CD4-positive, alpha-beta T cell treated with Interleukin-4 for 1 hour (primary cell): ENCODE measurements at places on chromosomes 7 and 10.

- DNase-seq, result no peak
These were observed 927.4 kb downstream of the LRMDA start for GRCh38 chr10:76358743-76359395.

- DNase-seq, result no peak
These were observed 2.0 kb upstream of the GNAI1 start for GRCh38 chr7:80132594-80132993.

DNA sequence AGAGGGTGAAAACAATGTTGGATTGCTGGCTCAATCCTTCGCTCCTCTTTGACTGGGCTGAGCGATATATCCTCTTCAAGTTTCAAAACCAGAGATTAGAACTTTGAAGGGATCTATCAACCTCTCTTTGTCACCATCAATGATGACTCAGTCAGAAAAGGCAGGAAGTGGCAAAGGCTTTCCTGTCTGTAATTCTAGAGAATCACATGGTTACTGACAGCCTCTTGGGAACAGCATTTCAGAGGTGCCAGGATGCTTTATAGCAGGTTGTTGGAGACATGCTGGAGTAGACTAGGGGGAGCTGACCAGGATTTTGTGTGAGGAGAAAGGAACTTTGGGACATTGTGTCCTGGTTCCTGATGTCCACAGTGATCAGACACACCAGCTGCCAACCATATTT lies 81.3 kb downstream of the PRKCQ start:
- DNase-seq, result peak; percentile 61

- DNase-seq, result no peak
These were observed 49.5 kb upstream of the FAM180A start for GRCh38 chr7:135798095-135798494.

GRCh38 chr7:32427769-32428291 lies 62.4 kb downstream of the LSM5 start:
- DNase-seq, result peak; percentile 17

DNA sequence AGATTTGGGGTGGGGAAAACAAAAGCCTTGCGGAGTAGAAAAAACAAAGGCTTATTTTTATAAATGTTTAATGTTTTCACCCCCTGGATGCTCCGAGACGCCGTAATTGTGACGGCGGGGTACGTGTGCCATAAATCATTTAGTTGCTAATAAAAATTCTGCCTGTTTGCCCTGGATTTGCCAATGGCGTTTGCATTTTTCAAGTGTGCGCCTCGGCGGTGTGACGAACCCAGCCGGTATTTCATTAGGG lies 2.5 kb upstream of the TNRC18 start:
- no peak for DNase-seq

DNA sequence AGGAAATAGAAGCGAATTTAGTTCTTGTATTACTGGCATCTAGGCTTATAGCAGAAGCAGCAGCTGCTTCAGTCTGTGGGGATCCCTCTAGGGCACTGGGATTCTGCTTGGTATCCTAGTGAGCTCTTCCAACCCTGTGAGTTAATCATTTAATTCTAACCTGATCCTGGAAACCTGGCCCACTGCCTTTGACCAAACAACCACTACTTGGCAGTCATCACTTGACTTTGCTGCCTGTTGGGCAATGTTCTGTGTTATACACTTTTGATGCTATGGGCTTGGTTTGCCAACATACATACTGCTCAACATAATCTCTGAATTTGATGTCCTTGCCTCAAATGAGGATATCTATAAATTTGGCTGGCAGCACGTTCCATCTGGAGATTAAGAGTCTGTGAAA lies 813.4 kb downstream of the ANKRD7 start:
- no peak for DNase-seq

GRCh38 chr10:133009218-133009950 lies 67.0 kb upstream of the CFAP46 start:
- peak; percentile 22 for DNase-seq

DNA sequence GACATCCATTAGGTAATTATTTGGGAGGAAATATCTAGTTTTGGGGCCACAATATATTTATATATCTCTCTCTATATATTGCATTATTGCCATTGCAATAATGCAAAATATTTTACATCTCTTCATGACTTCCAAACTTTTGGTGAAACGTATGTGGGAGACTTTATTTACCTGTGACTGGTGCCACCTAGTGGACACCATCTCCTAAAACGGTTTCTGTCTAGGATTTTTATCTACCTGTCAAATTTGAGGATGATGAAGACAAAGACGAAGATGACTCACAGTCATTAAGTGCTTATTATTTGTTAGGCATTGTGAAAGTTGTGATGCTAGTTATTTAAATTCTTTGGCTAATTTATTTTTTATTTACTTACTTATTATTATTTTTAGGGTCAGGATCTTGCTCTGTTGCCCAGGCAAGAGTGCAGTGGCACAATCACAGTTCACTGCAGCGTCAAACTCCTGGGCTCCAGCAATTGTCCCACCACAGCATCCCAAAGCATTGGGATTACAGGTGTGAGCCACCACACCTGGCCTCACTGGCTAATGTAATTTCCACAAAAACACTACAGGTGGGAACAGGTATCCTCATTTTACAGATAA lies 18.7 kb upstream of the CBLL1 start:
- peak; percentile 48 for DNase-seq

- DNase-seq, result no peak
These were observed 12.1 kb upstream of the LAMB1 start for GRCh38 chr7:108014747-108015682.

DNA sequence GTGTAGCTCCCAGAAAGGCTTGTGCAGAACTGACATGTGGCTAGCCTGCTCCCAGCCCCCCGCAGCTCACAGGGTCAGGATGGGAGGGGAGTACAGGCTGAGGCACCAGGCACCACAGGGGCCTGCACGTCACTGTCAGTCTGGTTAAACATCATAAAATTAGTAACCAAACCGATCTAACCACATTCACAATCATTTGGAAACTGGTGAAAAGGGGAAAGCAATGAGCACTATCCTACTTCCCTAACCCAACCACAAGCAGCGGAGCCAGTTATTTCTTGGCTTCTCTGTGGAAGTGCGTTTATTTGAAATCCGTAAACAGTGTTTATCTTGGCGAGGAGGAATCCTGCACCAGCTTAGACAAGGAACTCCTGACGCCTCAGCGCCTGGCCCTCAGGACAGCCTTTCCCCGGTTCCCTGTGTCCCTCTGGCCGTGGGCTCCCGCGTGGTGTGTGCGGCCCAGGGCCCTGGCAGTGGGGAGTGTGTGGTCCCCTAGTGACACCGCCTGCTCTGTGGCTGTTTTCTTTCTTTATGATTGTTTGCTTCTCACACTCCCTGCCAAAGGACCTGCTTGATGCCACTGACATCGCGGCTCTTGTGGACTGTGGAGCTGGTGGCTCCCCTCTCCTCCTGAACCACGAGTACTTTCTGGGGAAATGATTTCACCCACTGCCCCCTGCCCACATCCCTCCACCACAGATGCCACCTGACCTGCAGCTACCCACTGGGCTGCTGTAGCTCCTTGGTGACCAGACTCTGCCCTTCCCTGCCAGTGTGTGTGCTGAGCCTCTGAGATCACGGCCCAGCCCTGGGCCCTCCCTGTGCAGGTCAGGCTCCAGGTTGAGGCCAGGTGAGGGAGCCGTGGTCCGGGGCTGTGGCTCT lies 38.0 kb downstream of the INPP5A start:
- peak; percentile 43 for DNase-seq

DNA sequence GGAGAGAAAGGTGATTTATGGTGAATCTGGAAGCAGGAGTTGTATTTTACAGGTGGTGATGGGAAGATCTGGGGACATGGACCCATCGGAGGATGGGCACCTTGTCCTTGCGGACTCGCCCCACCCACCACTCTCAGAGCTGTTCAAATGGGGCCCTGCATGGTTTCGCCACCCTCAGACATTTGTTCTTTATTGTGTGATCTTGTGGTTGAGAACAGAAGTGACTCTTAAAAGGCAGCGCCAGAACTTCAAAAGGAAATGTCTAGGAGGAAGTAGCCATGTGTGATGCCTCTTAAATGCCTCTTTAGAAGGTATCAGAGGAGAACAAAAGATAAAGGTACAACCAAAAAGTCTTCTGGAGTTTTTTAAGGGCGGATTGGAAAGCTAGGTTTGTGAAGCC lies 205.7 kb downstream of the KIAA1217 start:
- no peak for DNase-seq

- DNase-seq, result no peak
These were observed 61.2 kb downstream of the C10orf105 start for GRCh38 chr10:71658467-71658745.

DNA sequence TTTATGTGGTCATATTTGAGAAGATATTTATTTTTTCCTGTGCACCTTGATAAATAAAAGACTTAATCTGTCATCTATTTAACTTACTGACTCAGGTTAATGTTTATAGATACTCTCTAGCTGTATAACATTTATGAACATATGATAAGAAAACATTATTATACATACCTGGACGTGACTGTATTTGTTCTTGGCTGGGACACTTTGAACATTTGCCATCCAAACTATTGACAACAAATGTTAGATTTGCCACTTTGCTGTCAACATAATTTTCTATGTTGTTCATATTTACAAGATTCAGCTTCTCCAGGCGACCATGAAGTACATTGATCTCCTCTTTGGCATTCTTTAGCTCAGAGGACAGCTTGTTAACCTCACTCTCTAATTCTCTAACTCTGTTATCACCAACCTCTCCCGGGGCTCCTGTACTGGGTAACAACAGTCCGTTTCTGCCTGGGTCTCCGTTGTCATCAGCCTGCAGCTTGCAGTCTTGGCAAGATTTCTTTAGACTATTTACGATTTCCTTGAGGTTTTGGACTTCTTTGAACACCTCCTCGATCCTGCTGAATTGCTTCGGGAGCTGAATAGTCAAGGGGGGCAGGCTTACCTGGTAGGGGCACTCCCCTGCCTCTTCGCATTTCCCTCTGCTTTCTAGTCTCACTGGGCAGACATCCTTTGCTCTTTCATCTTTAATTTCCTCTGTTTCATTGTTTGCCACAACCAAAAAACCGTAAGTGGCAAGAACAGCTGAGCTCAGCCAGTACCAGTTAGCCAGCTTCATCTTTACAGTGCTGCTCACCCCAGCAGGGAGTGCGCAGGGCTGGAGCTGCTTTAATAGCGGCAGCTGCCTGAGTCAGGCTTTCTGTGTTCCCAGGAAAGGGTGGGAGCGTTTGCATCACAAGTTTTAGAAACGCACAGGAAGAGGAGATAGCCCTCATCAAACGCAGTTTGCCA lies at the start of gene FGL2:
TSS of gene FGL2 (minus strand) at position 807 of the 954 bp plus-strand sequence. CDS start at position 781, 26 bp downstream.
- DNase-seq, result peak; percentile 60

- no peak for DNase-seq
These were observed 232.9 kb upstream of the GRB10 start for GRCh38 chr7:51015581-51015980.

GRCh38 chr7:108327353-108327752 lies 128.9 kb downstream of the NRCAM start:
- no peak for DNase-seq

- no peak for DNase-seq
These were observed 826 bp downstream of the GIMAP7 start for GRCh38 chr7:150515248-150516147.

GRCh38 chr7:96418581-96418980 lies 96.7 kb upstream of the SLC25A13 start:
- no peak for DNase-seq

GRCh38 chr10:47371629-47372485 lies 12.2 kb downstream of the ZNF488 start:
- no peak for DNase-seq

- no peak for DNase-seq
These were observed 284.7 kb upstream of the SHH start for GRCh38 chr7:156096771-156097538.

GRCh38 chr10:130480491-130480890 lies 344.3 kb downstream of the GLRX3 start:
- DNase-seq, result no peak
